ENCODE measurements at places on chromosomes 1 and 21.

DNA sequence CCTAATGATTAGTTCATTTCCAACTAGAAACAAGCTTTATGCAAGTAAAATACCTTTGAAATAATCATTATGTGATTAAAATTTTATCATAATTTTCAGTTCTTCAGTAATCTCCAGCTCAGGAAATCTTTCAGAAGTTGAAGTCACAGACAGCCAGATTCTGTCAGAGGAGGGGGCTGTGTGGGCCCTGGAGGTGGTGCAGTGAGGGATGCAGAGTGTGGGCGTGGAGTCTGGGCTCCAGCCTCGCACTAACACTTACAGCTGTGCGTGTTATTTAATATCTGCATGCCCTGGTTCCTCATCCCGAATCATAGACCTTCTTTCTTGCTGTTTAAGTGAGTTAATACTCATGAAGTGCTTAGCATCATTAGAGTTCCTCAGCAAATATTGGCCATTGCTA is 23.9 kb downstream of the WDR64 start:
- no peak for DNase-seq

DNA sequence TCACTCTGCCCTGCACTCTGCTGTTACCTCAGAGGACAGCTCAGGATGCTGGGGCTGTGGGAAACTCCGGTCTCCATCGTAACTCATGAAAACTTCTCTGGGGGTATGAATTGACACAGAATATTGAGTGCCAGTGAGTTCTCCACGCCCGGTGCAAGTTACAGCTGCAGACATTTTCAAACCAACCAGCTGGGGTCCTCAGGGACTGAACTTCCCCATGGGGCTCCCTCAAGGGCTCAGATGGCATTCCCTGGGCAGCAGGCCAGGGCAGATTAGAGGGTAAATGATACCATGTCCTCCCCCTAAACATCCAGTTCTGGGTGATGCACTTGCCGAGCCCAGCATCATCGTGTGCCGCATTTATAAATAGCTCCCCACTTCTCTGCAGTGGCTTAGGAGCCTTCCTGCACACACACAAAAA is 27.8 kb upstream of the CCSAP start:
- no peak for DNase-seq

DNA sequence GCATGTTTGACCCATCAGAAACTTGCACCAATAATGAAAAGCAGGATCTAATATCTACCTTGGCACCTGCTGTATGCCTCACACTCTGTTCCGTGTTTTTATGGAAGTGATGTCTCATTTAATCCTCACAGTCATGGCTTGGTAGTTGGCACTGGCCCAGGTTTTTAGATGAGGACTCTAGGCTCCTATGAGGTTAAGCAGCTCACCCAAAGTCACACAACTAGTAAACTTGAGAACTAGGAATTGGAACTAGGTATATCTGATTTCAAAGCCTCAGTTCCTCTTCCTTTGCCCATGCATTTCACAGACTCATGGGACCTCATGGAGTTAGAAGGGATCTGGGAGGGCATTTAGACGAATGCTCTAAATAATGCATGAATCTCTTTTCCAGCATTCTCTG is 21.3 kb upstream of the TARBP1 start:
- no peak for DNase-seq

DNA sequence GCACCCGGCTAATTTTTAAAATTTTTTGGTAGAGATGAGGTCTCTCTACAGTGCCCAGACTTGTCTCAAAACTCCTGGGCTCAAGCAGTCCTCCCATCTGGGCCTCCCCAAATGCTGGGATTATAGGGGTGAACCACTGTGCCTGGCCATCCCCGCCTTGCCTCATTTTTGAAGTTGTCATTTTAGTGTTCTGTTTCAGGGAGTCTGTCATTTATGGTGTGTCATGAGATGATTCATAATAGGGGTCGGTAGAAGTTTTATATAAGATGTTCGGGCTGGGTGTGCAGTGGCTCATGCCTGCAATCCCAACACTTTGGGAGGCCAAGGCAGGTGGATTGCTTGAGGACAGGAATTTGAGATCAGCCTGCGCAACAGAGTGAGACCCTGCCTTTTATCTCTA is 8.5 kb downstream of the PRCC start:
- no peak for DNase-seq

GRCh38 chr1:193457676-193458075 is 271.3 kb upstream of the B3GALT2 start:
- DNase-seq: no peak

GRCh38 chr1:46408356-46409062 is 14.4 kb downstream of the FAAH start:
- no peak for DNase-seq

GRCh38 chr1:21764615-21765423 is 18.1 kb downstream of the USP48 start:
- DNase-seq: peak; percentile 47

- DNase-seq: no peak
Measured at GRCh38 chr1:246785494-246786111, 61.4 kb downstream of the SCCPDH start.

GRCh38 chr21:35044770-35045541 is 4.1 kb downstream of the RUNX1 start:
- no peak for DNase-seq

DNA sequence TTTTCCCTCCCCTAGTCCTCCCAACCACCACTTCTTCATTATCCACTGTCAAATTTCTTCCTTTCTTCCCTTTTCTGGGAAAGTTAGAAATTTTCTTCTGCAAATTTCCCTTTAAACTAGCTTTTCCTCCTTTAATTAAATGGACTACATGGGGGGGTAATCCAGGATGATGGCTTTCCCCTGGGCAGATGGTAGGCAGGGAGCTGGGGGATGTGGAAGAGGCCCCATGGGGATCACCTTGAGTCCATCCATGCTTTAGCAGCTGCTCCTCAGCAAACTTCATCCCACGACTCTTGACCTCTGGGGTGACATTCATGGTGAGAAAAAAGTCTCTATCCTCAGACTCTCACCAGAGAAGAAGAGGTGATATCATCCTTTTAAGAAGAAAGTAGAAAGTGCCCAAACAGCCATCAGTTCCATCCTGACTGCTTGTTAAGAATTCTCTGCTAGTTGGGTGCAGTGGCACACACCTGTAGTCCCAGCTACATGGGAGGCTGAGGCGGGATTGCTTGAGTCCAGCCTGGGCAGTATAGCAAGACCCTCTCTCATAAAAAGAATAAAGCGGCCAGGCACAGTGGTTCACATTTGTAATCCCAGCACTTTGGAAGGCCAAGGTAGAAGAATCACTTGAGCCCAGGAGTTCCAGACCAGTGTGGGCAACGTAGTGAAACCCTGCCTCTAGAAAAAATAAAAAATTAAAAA is 2.4 kb downstream of the GPATCH4 start:
- no peak for DNase-seq

GRCh38 chr21:17359781-17360180 is 153.1 kb upstream of the CXADR start:
- no peak for DNase-seq

GRCh38 chr1:7703321-7704213 is 67.5 kb upstream of the VAMP3 start:
- no peak for DNase-seq

DNA sequence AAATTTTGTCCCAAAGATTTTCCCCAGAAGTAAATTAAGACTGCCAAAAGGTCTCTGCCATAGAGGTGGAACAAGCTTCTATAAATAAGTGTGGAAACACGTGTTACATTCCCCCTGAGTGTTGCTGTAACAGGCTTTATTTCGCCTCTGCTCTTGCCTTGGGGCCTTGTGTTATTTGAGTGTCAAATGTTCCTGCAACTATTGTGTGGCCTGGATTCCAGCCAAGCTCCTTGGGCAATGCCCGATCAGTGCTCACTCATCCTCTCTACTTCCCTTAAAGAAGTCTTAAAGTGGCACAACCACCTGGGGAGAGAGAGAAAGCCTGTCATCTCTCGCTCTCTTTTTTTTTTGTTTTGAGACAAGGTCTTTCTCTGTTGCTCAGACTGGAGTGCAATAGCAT is 156.7 kb downstream of the NR5A2 start:
- no peak for DNase-seq

GRCh38 chr1:168825820-168826219 is 96.8 kb upstream of the DPT start:
- no peak for DNase-seq

DNA sequence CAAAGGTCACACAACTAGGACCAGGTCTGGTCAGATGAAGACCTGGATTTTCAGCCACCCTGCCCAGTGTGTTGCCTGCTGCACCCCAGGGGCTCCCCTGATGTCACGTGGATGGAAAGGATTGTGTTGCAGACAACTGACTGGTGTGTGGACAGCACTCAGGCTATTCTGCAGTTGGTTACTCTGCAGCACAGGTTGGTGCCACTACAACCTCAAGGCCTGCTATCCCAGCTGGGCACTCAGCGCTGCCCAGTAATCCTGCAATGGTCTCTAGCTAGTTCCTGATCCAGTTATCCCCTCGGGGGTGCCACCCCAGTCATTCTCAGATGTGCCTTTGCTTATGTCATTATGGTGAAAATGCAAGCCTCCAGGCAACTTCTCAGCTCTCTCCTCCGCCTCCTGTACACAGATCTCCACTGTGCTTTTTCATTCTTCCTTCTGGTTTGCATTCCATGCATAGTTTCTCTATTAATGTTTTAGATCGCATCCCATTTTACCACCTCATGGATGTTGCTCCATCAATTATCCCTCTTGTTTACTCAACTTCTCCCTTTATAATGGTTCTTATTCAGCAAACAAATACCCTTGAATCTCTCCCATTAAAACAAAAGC is 503.2 kb upstream of the CAMK1G start:
- DNase-seq: no peak

GRCh38 chr1:40075266-40075665 is 21.8 kb downstream of the PPT1 start:
- DNase-seq: no peak

DNA sequence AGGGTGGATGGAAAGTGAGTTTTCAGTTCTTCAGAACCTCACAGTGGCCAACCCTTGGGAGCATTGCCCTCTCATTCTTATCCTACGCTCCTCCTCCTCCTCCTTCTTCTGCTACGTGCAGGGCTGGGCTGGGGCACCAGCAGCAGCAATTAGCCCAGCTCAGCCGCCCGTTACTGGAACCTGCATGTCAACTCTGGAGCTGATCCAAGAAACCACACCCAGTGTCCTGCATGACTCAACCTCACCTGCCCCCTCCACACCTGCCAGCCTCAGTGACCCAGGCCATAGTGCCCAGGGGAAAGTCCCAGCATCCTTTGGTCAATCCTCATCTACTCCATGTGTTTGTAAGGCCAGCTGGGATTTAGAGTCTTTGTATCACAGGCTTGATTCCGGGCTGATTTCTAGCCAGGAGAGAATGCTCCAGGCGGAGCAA is 12.6 kb downstream of the ELF3 start:
- DNase-seq: no peak

DNA sequence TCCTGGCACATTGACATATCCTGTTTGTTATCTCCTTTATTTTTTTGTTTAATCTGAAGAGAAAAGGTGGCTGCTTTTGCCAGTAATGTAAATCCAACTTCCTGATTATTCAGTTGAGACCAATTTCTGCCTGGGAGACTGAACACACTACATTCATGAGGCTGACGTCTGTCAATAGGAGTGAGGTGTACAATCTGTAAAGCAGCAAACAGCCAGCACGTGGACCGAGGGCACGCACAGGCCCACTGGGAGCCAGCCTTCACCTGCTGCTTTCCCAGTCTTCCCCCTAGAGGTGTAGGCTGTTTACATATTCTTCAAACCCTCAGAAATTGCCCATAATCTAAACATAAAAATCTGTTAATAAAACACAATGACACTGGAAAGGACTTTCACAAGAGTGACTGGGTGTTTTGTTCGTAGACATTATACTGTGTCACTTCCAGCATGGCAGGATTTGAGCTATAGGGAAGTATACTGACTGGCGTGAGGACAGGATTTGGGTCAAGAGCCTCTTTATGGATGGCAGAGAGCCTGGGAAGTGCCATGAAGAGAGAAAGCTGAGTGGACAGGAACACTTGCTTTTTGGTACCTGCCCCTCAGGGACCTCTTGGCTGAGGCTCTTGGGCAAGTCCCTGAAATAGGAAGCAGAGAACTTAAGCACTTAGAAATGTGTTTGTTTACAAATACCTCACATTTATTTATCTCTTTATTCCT is 552.9 kb upstream of the CAMK1G start:
- DNase-seq: no peak

DNA sequence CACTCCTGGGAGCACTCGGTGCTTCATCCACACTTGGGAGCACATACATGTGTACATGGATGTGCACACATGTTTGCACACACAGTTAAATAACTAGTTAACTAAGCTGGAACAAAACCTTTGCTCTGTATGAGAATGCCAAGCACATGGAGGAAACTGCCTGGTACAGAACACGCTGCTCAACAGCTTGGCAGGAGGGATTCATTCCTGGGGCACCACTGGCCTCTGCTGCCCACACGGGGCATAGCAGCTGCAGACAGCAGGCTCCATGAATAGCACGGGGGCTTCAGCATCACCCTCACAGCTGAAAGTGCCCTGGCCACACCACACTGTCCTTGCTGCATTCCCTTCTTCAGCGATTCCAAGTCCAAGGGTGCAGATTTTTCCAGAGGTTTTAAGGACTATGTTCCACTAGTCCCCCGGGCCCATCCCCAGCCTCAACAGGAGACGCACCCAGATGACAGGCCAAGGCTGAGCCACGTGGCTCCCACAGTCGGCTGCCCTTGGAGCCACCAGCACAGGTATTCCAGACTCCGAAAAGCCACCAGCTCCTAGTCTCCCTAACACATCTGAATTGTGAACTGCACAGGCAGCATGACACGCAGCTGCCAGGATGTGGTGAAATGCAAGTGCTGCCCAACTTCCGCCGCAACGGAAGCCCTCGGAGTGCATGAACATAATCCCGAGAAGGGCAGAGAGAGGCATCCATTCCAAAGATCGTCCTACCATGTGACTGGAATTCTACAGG is 16.9 kb downstream of the NPHP4 start:
- DNase-seq: peak; percentile 30

GRCh38 chr1:203165101-203165799 is 10.4 kb downstream of the MYBPH start:
- DNase-seq: no peak

GRCh38 chr1:185939142-185939541 is 205.0 kb downstream of the HMCN1 start:
- peak; percentile 7 for DNase-seq

DNA sequence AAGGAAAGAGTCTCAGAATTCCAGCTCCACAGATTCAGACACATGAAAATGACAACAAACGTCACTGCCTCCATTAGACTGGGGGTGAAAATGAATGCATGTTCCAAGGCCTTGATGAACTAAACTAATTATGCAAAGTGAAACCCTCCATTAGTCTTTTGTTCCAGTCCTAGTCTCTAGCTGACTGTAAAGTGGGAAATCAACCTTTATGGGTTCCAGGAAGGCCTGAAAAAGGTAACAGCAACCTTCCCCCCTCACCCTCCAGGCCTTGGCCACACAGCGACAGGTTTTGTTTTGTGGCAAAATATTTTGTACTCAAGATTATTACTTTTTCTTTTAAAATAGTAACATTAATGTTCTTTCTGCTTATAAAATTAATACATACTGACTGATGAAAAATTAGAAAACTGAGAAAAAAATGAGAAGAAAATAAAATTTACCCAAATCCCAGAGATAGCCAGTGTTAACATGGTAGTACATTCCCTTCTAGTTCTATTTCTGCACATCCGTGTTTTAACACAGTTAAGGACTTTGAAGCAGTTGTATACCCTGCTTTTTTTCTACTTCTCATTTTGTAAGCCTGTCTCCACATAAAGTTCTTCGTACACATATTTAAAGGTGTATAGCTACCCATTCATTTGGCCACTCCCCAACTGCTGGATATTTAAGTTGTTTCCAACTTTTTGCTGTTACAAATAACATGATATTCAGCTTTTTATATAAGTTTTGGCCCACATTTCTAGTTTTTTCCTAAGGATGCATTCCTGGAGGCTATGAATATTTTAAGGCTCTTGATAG is 60.9 kb downstream of the CD2 start:
- no peak for DNase-seq
